AG04450 (cell line): ENCODE measurements at places on chromosomes 11 and 22.

- DNase-seq, result no peak
Measured at GRCh38 chr11:114194702-114195101, 101.5 kb upstream of the NNMT start.

- no peak for DNase-seq
Measured at GRCh38 chr11:124791626-124792341, 8.4 kb downstream of the MSANTD2 start.

DNA sequence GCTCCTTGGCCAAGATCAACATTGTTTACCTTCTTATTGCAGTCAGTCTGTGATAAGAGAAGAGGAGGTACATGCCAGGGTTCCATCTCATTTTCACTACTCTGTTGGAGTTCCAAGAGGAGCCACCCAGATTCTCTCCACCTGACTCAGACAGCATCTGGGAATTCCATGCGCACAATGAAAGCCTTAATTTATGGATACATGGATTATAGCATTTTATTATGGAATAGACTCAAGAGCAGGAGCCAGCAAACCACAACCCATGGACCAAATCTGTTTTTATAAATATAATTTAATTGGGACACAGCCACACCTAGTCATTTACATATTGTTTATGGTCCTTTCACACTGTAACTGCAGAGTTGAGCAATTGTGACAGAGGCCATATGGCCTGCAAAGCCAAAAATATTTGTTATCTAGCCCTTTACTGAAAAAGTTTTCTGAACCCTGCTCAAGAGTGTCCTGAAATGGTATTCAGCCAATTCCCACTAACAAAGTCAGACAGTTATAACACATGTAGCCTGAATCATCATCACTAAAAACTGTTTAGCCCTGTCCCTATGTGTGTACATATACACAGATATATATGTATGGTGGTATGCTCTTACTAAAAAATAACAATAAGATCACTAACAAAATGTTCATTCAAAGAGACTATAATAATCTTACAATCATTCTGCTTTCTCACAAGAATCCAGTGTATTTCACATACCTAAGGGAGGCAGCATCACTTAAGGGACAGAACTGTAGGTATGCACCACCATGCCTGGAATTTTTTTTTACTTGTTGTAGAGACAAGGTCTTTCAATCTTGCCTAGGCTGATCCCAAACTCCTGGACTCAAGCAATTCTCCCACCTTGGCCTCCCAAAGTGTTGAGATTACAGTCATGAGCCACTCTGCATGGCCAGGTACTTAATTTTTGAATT, 104.5 kb upstream of the TEAD1 start:
- DNase-seq, result no peak

GRCh38 chr11:31022080-31022479, 347.5 kb downstream of the DCDC1 start:
- no peak for DNase-seq

GRCh38 chr11:79414644-79415317, 26.0 kb downstream of the TENM4 start:
- peak; percentile 59 for DNase-seq

GRCh38 chr11:69888483-69889181, 69.4 kb upstream of the FGF3 start:
- DNase-seq, result no peak
